Colonic mucosa (tissue), 4 donors: ENCODE measurements at places on chromosomes 1 and 21. TPM values are rescaled to one million over a fixed set of nuclear protein-coding genes. Genes with fewer than 3 reads are reported as not detected.

TMPRSS3 gene
- total RNA-seq: 1.2 TPM

DNA sequence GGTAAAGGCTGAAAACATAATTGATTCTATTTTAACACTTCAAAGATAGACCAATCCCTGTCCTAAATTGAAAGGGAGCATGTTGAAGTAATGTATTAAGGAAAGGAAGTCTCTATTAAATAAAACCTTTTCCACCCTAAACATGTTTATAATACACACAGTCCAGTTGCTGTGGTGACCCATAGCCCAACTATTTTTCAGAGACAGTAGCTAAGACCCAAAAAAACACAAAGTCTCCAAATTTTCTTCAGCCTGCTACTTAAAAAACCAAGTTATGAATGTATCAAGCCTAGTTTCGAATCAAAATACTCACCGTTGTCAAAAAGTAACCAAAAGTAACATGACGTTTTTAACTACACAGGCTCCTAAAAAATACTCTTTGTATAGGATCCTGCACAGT lies 1.6 kb downstream of the ELK4 start:
- H3K27me3 ChIP-seq: no peaks in the 10 kb centered on the region
- H3K4me1 ChIP-seq: no peaks in the 10 kb centered on the region
- no peaks in the 10 kb centered on the region for H3K36me3 ChIP-seq
- H3K27ac ChIP-seq: peak overlapping the region; percentile 86
- H3K4me3 ChIP-seq: peak overlapping the region; percentile 56
- DNase-seq: no peak

COL6A2 gene
- 190 TPM for total RNA-seq

ZBTB8A gene
- total RNA-seq: 6.5 TPM

DNA sequence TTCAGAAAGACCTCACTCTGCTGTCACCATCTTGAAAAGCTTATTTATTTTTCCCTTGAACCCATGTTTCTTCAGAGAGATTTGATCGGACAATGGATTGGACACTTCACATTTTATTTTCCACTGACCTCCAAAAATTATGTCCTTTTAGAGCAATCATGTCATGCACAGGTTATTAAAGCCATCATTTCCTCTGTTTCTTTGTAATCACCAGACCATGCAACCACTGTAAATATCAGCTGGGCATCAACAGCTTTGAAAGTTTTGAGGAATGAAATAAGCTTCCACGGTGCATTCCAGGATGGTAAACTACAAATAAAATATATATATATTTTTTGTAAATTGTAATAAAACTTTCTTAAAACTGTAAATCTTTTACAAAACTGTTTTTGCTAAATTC lies 144.1 kb upstream of the ADAMTS5 start:
- no peaks in the 10 kb centered on the region for H3K27me3 ChIP-seq
- no peak for DNase-seq
- no peaks in the 10 kb centered on the region for H3K4me1 ChIP-seq
- no peak overlapping the region for H3K4me3 ChIP-seq
- H3K36me3 ChIP-seq: no peaks in the 10 kb centered on the region

- H3K4me1 ChIP-seq: peaks cover 4% of the 10 kb centered on the region
- DNase-seq: no peak
- H3K27ac ChIP-seq: no peak overlapping the region
Observed at GRCh38 chr1:65253800-65254319, 55.5 kb upstream of the DNAJC6 start.

- no peak overlapping the region for H3K27ac ChIP-seq
- no peaks in the 10 kb centered on the region for H3K36me3 ChIP-seq
- H3K27me3 ChIP-seq: no peaks in the 10 kb centered on the region
- no peak overlapping the region for H3K4me3 ChIP-seq
- DNase-seq: no peak
Observed at GRCh38 chr1:25991937-25992688, 5.8 kb downstream of the PAFAH2 start.

GRCh38 chr1:3420218-3420951 lies 34.1 kb upstream of the ARHGEF16 start:
- H3K36me3 ChIP-seq: no peaks in the 10 kb centered on the region
- no peaks in the 10 kb centered on the region for H3K27me3 ChIP-seq
- H3K4me1 ChIP-seq: peaks cover 18% of the 10 kb centered on the region
- DNase-seq: no peak

ELF3 gene
- 749 TPM for total RNA-seq

KCNH1 gene
- 0.64 TPM for total RNA-seq

PRR9 gene
- not detected for total RNA-seq

DNA sequence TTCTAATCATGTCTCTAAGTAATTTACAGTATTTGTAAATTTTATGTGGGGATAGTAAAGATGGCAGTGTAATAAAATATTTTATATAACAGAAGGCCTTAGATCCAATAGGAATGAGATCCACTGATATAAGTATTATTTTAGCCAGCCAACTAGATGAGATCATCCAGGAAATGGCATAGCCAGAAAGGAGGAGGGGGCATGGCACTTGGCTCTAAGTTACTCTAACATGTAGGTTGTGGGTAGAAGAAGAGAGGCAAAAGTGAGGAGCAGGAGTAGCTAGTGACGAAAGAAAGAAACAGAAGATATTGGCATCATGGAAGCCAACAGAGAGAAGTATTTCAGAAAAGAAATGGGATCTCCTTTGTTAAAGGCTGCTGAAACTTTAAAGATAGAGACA lies 426.1 kb downstream of the PTPRC start:
- DNase-seq: no peak
- no peaks in the 10 kb centered on the region for H3K36me3 ChIP-seq
- H3K27me3 ChIP-seq: no peaks in the 10 kb centered on the region
- no peak overlapping the region for H3K4me3 ChIP-seq
- no peak overlapping the region for H3K27ac ChIP-seq

SLAMF9 gene
- total RNA-seq: not detected

DNA sequence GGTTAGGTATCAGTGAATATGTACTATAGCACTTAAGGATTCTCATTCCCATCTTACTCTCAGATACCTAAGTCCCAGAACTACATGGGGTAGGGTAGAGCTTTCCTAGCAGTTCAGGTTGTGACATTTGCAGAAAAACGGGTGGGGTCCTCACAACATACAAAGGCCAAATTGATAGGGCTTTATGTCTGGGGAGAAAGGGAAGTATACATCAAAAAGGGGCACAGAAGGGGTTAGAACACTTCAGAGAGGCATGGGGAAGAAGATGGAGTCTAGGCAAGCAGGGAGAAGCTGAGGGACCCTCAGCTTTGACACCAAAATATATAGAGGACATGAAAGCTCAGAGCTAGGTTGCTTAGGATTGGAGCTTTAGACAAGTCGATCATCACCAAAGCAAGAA lies 3.6 kb downstream of the UROD start:
- H3K27me3 ChIP-seq: no peaks in the 10 kb centered on the region
- H3K27ac ChIP-seq: no peak overlapping the region
- peaks cover 4% of the 10 kb centered on the region for H3K4me1 ChIP-seq

SUCO gene
- 26.7 TPM for total RNA-seq

FAM229A gene
- 8.0 TPM for total RNA-seq

DNA sequence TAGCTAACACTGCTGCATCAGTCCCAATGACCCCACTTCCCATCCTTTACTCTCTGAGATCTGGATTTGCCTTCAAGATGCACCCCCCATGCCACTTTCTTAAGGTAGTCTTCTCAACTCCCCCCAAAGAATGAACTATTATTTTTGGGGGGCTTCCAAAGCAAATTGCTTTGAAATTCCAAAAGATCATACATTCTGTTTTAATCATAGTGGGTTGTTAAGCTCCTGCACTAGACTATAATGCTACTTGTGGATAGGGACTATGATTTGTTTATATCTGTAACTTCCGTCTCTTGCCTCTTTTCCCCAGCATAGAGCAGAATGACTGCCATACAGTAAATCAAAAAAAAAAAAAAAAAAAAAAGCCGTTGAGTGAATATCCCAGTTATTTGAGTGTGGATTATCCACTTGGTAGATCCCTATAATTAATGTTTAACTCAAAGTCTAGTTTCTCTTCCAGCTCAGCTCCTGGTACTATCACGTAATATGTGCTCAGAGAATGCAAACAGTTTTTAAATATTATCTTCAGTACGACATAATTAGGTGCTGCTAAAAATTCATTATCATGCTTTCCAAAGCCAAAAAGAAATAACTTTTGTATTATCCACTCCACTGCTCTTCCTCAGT lies 26.9 kb downstream of the KIRREL1 start:
- peak overlapping the region; percentile 66 for H3K27ac ChIP-seq
- no peaks in the 10 kb centered on the region for H3K36me3 ChIP-seq
- H3K4me3 ChIP-seq: no peak overlapping the region
- H3K27me3 ChIP-seq: no peaks in the 10 kb centered on the region
- no peak for DNase-seq
